ENCODE measurements at places on chromosomes 4 and X. TPM values are rescaled to one million over a fixed set of nuclear protein-coding genes. Genes with fewer than 3 reads are reported as not detected.
A peak's percentile ranks its signal among the peaks of the same experiment; 100 is the strongest.

- peak; percentile 67 for DNase-seq
These were observed 44.9 kb upstream of the PDLIM5 start for GRCh38 chr4:94406668-94407437.

- peak; percentile 31 for DNase-seq
These were observed 134.4 kb downstream of the SMIM20 start for GRCh38 chr4:26048378-26048882.

DNA sequence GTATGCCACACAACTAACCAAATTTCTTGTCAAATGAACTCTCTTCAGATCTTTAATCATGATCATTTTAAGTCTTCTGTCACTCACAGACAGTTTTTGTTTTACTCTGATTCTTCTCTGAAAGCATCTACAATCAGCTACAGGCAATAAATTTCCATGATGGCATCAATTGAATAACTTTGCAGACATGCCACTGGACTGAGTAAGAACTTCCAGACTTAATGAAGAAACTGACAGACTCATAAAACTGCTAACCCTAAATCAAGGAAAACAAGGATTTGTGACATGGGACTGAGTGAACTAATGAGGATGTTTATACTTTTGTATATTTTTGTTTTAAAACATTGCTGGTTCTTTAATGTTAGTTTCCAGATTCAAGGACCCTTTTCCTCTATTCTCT is 5.5 kb upstream of the PPP1R2C start:
- no peak for DNase-seq

DNA sequence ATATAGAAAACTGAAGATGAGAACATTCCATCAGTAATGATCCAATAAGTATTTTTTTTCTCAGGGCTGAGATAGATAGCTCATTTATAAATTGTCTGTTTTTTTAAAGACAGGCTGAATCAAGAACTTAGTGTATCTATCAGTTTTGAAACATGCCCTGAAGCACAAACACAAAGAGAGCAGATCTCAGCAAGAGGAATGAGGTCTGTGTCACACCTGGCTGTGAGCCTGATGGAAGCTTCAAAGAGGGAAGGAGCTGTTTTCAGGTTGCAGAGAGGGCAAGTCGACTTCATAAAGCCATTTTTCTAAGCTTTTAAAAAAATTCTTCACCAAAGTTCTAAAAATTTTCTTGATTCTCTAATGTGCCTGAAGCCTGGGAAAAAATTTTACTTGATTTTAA is 434.9 kb downstream of the PDGFC start:
- no peak for DNase-seq

GRCh38 chr4:184193556-184194525 is 23.8 kb downstream of the ENPP6 start:
- no peak for DNase-seq

DNA sequence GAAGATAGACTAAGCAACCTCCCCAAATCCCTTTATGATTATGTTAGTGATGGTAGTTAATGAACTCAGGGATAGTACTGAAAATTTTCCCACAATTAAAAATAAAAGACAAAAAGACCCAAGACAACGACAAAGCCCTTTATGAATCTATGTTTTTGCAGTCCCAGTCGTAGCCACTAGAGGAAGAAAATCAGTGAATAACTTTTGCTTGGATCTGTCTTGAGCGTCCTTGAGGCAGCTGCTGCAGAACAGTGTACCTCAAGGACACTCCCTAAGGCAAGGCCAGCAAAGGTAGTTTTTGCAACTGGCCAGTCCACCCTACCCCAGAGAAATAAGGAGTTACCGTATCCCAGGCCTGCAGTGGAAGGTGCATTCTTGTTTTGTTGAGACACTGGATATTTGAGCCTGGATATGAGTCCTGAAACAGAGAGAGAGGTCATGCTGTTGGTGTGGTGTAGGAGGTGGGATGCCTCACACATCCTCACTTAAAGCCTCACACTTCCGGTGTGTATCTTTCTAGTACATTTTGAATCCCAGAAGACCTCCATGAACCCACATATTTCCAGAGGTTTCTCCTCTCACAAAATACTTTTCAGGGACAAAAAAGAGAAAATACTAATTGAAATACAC is 8.7 kb upstream of the TIMM8A start:
- DNase-seq: no peak

The P2RY10 gene
- not detected for polyA plus RNA-seq

DNA sequence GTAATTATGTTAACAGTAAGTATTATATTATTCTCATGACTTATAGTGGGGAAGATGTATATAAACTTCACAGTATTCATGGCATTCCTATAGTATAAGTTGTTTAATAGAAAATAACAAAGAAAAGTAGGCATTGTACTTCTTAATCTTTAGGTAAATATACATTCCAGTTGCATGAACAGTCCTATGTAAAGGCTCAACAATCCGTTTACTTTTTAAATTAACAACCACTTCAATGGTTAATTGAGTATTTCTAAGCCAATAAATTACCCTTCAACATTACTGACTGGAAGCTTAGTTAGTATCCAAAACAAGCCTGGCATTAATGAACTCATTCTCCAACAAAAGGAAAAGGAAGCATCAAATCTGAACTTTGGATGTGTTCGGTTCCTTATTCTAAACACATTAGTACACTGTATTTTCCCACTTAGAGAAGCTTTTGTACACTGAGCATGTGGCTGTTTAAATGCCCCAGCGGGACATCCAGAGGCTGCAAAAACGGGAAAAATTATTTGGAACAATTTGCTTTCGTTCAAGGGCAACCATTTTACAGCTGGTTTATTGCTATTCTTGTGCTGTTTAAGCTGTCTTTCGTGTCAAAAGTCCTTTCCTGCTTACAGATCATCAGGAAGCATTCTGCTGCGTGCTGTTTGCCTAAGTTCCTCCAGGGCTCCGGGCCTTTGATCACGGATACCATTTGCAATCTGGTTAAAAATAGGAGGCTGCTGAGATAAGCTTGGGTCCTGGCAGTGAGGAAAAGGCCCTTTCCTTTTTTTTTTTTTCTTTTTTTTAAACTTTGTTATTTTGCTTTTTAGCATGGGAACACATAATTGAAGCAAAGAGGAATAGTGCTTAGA is 460.3 kb downstream of the SPRY1 start:
- DNase-seq: no peak

- DNase-seq: no peak
These were observed 43.8 kb downstream of the SULT1B1 start for GRCh38 chr4:69716654-69717053.

DNA sequence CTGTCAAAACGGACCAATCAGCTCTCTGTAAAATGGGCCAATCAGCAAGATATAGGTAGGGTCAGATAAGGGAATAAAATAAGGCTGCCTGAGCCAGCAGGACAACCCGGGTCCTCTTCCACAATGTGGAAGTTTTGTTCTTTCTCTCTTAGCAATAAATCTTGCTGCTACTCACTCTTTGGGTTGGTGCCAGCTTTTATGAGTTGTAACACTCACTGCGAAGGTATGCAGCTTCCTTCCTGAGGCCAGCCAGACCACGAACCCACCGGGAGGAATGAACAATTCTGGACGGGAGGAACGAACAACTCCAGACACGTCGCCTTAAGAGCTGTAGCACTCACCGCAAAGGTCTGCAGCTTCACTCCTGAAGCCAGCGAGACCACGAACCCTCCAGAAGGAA is 287.8 kb downstream of the RAPGEF2 start:
- DNase-seq: no peak

GRCh38 chr4:186717556-186717955 is 6.1 kb downstream of the FAT1 start:
- DNase-seq: no peak

The HSD17B13 gene
- 0.27 TPM for polyA plus RNA-seq

The TMEM271 gene
- polyA plus RNA-seq: not detected

GRCh38 chrX:13754765-13755164 is 20.2 kb downstream of the OFD1 start:
- no peak for DNase-seq

DNA sequence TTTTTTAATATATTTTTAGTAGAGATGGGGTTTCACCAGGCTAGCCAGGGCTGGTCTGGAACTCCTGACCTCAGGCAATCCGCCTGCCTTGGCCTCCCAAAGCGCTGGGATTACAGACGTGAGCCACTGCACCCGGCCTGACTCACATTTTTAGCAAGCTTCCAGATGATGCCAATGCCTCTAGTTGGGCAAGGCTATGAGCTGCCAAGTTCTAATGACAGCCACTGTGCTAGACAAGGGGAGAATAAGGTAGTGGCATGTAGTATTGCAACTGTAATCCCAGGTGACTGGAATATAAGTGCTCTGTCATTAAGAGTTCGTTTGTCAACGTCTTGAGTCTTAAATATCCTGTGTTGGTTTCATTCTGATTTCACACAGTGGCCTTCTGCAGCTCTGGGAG is 96.7 kb downstream of the SLIT2 start:
- DNase-seq: no peak

GRCh38 chr4:168540086-168540485 is 43.2 kb downstream of the PALLD start:
- DNase-seq: no peak

The HMX1 gene
- polyA plus RNA-seq: not detected

DNA sequence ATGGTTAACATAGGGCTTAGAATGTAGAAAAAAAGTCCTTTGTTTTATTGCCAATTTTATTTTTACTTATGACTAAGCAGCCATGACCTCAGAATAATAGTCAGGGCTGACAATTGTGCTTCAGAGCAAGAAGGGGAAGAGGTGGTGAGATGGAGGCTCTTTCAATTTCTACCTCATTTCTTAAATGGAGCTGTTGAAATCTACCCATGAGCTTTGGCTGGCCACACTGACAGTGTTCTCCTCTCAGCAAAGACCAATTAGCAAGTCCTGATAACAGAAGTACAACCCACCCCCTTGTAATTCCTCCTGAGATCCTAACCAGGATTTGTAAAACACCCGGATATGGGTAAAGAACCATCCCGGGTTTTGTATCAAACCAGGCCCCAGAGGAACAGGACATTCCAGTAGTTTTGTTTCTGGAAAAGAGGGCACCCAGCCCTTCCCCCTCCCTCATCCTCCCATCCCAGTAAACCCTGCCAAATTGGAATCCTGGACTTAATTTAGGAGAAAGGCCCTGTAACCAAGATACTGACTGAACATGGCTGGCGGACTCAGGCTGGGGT is at the start of gene HEPH:
Gene HEPH (plus strand): TSS at position 399 of the 563 bp plus-strand sequence. CDS start 6,324 bp downstream, outside the sequence.
- DNase-seq: no peak

The SMARCA1 gene
- polyA plus RNA-seq: 132 TPM

The ZNF182 gene
- polyA plus RNA-seq: 11.8 TPM

- DNase-seq: no peak
These were observed 35.0 kb downstream of the QDPR start for GRCh38 chr4:17476853-17477252.

The POF1B gene
- polyA plus RNA-seq: 1.7 TPM

GRCh38 chr4:189304809-189305208 is 635.9 kb upstream of the FRG1 start:
- DNase-seq: no peak
